ENCODE measurements at places on chromosomes 1 and 21. TPM values are rescaled to one million over a fixed set of nuclear protein-coding genes. Genes with fewer than 3 reads are reported as not detected.
A peak's percentile ranks its signal among the peaks of the same experiment; 100 is the strongest.

DNA sequence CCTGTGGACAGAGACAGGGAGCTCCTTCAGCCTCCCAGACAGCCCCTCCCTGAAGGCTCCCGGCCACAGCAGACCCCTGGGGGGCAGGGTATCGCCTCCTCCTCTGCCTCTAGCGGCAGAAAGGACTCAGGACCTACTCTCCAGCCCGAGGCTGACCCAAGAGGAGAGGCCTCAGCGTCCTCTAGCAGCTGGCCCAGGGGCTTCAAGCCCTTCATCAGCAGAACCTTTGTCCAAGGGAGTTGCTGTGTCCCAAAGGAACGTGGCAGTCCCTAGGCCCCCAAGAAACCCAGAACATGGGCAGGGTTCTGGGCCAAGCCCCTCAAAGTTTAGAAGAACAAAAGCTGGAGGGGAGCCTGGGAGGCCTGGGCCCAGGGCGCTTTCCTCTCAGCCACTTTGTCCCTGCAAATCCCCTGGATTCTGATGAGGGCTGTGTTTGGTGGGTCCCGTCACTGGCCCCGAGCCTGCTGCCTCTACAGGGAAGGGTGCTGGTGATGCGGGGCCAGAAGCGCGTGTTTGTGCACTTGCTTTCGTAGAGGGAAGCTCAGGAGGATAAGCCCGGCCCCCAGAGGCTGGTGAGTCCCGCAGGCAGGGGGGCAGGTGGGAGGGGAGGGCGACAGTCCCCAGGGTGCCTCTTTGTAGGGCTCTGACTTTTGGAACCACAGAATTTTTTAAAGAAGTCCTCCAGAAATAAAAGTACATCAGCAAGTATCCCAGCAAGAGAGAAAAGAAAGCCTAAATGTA is 13.3 kb downstream of the ITGB2 start:
- no peak for DNase-seq

DNA sequence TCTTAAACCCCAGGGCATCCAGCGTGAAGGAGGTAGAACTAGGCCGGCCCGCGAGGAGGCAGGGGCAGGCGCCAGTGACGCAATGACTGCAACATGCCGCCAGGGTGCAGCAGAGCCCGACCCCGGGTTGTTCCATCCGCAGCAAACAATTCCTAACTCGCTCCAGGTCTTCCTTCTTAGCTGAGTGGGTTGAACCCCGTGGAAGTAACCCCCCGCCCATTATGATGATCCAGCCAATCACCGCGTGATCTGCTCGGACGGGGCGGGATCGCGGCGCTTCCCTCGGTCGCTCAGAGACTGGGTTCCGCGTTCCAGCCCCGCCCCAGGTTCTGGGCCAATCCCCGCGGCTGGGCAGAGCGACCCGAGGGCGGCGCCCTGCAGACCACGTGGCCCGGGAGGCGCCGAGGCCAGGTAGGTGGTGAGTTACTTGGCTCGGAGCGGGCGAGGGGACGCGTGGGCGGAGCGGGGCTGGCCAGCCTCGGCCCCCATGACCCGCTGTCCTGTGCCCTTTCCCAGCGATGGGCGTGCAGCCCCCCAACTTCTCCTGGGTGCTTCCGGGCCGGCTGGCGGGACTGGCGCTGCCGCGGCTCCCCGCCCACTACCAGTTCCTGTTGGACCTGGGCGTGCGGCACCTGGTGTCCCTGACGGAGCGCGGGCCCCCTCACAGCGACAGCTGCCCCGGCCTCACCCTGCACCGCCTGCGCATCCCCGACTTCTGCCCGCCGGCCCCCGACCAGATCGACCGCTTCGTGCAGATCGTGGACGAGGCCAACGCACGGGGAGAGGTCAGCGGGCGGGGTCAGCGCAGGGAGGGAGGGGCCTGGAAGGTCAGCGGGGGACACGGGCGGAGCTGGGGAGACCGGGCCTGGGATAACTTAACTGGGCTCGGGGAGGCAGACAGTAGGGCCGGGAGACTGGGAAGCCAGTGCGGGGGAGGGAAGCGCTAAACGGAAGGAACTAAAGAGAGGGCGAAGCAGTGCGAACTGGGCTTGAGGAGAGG is at the start of gene DUSP23:
Gene DUSP23 (plus strand): TSS at position 380 of the 1,000 bp plus-strand sequence. CDS start 139 bp downstream, at position 519.
- DNase-seq, result peak; percentile 99

DNA sequence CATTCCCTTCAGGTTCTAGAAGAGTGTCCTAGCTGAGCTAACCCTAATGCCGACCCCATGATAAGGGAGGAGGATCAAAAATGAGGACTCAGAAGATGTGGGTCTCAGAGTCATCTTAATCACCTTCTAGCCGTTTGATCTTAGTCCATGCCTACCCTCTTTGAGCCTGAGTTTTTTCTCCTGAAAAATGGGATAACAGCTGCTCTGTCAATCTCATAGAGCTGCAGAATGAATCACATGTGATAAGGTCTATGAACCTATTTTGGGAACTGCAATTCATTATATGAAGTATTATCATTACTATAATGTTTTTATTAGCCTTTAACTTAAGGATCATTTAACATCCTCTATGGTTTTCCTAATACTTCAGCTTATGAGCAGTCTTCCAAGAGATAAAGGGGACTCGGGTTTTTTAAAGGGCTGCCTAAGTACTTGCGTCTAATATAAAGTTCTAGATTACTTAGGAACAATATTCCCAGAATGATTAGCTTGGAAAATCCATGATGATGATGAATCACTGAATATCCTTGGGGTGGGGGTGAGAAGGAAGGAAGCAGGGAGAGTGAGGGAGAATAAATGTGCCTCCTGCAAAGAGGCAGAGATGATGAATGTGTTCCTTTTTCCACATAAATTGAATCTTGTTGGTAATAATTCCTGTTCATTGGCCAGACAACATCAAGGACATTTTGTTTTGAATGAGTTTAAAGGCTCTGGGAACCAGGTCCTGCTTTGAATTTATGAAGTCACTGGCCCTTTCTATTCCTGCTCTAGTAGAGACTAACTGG is 66.8 kb downstream of the COLGALT2 start:
- DNase-seq, result no peak

Gene PLEKHN1
- 38.7 TPM for total RNA-seq

DNA sequence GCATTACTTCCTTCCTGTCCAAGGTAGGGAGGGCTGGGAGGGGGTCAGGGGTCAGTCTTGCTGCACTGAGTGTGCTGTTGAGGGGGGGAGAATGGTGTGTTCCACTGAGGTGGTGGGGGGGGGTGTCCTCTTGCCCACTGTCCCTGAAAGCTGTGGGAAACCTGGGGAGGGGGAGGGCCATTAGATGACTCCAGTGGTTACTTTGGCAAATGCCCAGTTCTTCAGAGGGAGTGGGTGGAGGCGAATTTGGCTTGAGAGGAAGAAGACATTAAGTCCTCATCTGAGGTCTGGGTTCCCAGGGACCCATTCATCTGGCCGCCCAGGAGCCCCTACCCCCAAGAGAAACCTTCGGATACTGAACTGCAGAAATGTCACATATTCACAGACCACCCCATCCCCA is 36.2 kb downstream of the MEF2D start:
- no peak for DNase-seq

DNA sequence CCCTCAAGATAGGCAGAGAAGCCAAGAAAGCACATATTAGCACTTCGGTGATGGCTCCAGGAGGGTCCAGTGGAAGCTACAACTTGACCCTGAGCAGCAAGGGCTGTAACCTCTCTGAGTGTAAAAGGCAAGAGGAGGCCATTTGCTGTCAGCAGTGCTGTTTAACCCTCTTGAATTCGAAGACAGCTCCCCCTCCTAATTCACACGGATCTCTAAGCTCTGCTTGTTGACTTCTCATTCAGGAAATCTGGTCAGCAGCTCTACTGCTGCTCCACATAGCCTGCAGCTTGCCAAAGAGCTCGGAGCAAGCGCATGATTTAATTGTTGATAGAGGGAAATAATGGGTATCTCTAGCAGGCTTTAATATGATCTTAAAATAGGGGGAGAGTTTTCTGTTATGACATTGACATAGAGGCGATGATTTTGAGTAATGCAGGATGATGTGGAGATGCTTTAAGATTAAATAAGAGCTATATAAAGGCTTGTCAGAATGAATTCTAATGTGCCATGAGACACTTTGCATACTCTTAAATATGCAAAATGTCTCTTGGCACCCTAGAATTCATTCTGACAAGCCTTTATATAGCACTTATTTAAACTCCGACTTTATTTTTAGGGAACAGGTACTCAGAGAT is 79.4 kb upstream of the USH2A start:
- no peak for DNase-seq

All from lower leg skin (tissue), 4 donors.